HFFc6 (cell line): ENCODE measurements at places on chromosomes 11 and 22.

DNA sequence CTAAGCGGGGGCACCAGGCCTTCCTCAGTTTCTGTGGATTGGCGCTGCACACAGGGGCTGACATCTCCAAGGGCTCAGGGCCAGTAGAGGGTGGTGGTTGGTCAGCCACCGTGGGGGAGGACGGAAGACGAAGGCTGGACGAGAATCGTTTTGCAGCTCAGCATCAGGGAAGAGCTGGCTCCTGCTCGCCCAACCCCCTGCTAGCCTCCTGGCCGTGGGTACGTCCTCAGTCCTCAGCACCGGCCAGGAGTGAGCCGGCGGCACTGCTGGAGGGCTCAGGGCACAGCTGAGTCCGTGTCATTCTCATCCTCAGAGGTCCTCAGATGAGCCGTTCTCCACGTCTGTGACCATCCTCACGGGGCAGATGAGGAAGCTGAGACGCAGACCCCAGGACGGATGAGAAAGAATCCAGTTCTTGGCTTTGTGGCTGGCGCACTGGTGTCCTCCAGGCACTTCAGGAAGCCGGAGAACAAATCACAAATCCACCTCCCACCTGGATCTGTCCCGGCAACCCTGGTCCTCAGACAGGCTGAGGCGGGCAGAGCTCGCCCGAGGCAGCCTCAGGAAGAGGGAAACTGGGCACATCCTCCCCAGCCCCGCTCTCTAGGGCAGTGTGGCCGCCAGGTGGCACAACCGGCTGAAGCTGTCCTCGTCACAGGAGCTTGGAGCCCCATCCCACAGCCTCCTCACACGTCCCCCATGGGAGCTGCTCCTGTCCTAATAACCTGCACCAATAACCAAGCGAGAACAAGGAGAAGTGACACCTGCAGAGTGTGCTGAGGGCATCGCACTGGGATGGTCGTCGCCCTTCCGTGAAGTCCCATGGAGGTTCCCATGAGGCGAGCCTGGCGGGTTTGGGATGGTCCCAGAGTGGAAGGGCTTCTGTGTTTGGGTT is 393.7 kb downstream of the BRD1 start:
- DNase-seq, result no peak

- DNase-seq, result no peak
Measured at GRCh38 chr11:73812234-73812633, 24.6 kb downstream of the MRPL48 start.

DNA sequence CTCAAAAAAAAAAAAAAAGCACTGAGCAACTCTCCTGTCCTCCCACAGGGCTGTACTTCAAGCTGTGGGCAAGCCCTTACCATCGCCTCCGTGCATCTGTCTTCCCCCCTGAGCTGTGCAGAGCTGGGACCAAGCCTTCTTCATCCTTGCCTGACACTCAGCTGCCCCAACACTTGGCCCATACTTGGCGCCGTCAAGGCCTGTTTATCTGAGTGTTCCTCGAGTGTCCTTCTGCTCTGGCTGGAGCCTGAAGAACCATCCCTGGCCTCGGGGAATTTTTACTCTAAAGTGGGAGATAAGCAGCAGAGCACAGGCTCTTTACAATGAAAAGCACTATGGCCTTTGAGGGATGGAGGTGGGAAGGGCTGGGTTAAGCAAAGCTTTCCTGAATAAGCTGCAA is 1.6 kb upstream of the TIRAP start:
- no peak for DNase-seq

DNA sequence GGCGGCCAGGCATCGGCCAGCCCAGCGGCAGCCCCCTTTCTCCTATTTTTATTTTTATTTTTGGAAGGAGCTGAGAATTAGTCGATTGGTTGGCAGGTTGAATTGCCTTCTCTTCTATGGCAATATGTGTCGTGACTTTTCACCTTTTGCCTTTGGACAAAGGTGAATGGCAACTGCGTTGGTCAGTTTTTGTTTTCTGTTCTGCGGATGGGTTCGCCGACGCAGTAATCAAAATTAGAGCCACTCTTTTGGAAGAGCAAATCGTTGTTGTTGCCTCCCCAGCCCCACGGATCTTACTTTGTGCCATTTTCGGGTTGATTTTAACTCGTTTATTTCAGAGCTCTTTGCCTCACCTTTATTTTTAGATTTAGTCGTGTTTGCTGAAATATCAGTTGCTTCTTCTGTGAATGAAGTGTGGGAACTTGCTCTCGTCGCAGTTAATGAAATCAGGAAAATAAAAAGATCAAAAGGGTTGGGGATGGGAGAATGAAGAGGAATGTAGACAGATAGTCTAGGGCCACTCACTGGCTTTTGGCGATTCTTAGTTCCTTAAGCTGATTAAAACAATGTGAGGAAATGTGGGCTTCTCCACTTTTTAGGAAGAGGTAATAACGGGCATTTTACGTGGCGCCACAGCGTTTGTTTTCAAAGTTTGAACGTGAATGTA is 1.6 kb downstream of the CECR2 start:
- no peak for DNase-seq

DNA sequence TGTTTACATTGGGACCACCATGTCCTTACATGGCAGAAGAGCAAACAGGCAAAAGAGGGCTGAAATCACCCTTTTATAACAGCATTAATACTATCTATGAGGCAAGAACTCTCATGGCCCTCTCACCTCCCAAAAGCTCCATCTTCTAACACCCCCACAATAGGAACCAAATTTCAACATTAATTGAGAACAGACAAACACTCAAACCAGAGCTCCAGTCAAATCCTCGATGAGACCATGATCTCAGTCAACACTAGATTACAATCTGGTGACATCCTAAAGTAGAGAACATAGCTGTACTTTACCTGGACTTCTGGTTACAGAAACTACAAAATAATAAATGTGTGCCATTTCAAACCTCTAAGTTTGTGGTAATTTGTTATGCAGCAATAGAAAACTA is 25.1 kb downstream of the OR2AG2 start:
- DNase-seq, result no peak

DNA sequence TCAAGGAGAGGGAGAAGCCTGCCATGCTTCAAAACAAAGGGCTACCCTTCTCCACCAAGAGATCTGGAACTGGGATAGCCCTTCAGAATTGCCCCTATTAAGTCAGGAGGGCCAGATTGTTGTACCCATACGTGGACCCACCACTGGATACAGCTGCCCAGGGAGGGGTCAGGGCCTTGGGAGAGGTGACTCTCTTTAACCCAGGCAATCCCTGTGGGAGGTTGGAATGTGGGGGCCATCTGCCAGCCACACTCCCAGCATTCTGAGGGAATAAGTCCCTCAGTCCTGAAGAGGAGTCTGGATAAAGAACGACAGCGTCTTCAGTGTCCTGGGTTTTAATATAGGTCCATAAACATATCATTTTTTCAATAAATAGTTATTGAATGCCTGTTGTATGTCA is 588.2 kb upstream of the TENM4 start:
- DNase-seq, result no peak

DNA sequence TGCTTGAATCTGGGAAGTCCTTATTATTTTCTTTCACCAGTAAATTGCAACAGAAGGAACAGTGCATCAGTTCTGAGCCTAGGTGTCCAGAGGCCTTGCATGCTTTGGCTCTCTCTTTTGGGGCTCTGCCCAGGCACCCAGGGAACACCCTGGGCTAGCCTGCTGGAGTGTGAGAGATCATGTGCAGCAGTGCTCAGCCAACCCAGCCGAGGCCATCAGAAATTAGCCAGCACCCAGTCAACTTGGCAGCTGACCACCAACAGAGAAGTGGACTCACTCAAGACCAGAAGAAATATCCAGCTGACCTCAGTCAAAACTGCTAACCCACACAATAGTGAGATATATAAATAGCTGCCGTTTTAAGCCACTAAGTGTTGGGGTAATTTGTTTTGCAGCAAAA is 11.2 kb upstream of the P4HA3 start:
- no peak for DNase-seq

DNA sequence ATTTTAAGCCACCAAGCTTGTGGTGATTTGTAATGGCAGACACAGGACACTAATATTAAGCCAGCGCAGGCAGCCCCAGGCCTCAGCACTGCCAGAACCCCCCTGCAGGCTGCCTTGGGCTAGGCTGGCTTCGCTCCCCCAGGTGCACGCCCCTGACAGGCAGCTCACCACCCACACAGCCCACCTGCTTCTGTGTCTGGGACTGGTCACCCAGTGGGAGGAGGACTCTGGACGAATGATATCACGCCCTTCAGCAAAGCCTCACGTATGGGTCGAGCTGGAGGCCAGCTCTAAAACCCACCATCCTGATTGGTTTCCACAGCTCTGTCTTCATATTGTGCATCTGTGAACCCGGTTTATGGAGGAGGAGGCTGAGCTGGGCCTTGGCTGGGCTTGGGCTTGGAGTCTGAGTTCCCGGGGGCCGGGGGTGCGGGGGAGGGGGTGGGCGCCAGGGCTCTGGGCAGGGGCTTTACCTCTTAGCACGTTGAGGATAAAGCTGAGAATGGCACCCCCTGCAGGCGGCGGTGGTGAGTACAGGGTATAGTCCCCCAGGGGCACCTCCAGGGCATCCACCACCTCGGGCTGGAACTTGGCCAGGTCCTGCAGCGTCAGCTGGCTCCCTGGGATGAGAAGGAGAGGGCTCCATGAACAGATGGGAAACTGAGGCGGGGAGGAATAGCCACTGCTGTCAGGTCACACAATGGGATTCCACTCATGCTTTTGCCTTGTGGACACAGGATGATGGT is 13.8 kb downstream of the GGT5 start:
- no peak for DNase-seq

- DNase-seq, result peak; percentile 8
Measured at GRCh38 chr22:26367402-26368245, 61.4 kb upstream of the ASPHD2 start.

GRCh38 chr11:111419641-111420327 is 40.7 kb upstream of the POU2AF1 start:
- no peak for DNase-seq

GRCh38 chr22:19394274-19395050 is 37.1 kb downstream of the HIRA start:
- DNase-seq, result no peak

GRCh38 chr11:47860536-47860935 is 12.4 kb upstream of the NUP160 start:
- no peak for DNase-seq

- no peak for DNase-seq
Measured at GRCh38 chr11:116276051-116277044, 496.4 kb downstream of the BUD13 start.

- DNase-seq, result no peak
Measured at GRCh38 chr11:1006762-1007161, 29.8 kb downstream of the MUC6 start.

- no peak for DNase-seq
Measured at GRCh38 chr22:23250785-23251363, 70.6 kb downstream of the BCR start.

GRCh38 chr22:35661464-35661863 is 13.2 kb downstream of the APOL6 start:
- DNase-seq, result peak; percentile 66

DNA sequence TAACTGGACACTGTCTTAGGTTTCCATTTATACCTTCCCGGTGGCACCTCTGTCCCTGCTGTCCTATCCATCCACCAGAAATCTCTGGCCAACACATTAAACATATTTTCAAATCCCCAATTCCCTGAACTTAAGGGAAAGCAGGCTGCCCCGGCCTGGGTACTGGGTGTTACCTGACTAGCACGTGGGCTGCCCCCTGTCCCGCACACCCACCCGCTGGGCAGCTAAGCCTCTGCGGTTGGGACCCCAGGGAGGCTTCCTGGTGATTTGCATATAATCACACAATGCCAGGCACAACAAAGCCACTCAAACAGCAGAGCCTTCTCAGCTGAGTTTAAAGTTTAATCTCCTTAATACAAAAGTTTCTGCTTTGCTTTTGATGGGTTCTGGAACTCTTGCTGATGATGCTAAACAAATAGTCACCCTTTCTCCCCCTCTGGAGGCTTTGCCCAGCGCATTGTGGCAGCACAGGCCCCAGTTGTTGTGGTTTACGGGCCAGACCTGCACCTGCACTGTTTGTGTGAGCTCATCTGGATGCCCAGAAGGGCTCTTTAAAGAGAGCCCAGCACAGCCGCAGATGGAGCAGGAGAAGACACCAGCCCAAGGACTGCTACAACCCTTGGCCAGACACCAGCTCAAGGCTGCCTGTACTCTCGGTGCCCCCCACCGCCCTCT is 59.9 kb upstream of the POU2AF1 start:
- no peak for DNase-seq

- no peak for DNase-seq
Measured at GRCh38 chr11:19806251-19806650, 93.6 kb downstream of the NAV2 start.

DNA sequence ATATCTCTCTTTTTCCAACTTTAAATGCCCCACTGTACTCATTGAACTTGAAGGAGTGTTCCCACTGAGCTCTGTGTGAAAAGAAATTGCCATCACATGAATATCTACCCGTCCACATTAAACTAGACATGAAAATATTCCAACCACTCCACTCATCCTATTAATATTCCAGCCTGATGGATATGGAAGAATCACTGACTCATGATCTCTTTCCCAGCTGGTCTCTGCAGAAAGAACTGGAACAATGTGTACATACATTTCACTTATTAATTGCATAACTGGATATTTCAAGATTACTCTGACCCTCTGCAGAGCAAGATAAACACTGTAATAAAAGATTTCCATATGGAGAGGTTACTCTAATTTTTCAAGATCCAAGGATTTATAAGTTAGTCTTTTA is 711.1 kb upstream of the LRRC4C start:
- DNase-seq, result no peak

GRCh38 chr11:28704801-28705200 is 596.6 kb downstream of the METTL15 start:
- DNase-seq, result no peak

DNA sequence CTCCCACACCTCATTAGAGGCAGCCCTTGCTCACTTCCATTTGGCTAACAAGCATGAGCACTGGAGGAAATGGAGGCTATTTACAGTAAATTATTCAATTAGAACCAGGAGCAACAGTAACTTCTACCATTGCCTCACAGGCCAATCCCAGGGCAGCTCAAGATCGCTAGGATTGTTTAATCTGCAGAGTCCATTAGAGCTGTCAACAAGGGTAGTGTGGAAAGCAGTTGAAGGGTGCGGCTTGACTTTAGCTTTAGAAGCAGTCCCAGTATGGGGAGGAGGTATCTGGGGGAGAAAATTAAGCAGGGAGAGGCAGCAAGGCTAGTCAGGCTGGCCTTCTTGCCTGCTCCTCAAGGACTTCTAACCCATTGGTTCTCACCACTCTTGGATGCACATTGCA is 38.3 kb upstream of the CYP2R1 start:
- DNase-seq, result no peak

DNA sequence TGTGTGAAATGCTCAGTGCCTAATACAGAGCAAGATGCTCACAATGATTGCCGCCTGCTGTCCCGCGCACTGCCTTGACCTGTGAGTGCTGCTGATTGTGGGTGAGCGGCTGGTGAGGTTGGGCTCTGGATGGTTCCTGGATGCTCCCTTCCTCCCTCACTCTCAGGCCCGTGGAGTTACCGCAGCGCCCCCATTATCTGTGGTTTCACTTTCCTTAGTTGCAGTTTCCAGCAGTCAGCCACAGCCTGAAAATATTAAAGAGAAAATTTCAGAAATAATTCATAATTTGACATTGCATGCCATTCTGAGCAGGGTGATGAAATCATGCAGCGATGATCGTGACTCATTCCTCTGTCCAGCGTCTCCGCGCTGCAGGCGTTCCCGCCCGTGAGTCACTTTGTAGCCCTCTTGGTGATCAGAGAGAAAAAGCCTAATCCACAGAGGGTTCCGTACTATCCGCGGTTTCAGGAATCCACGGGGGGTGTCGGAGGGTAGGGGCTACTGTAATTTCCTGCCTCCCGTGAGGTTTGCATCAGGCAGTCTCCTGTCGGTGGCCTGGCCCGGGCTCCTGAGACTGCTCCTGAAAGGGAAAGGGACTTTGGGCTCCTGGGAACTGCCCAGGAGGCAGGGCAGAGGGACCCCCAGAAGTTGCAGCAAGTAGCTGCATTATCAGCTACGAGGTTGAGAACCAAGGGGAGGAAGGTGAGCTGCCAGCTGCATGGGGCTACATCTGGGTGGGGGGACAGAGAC is 10.6 kb downstream of the RPL3 start:
- peak; percentile 90 for DNase-seq
